ENCODE measurements at places on chromosomes 4 and X. TPM values are rescaled to one million over a fixed set of nuclear protein-coding genes. Genes with fewer than 3 reads are reported as not detected.

- DNase-seq = no peak
These were observed 106.3 kb upstream of the BOD1L1 start for GRCh38 chr4:13733817-13734216.

GRCh38 chr4:144732584-144733428 lies 86.8 kb downstream of the HHIP start:
- DNase-seq = no peak

DNA sequence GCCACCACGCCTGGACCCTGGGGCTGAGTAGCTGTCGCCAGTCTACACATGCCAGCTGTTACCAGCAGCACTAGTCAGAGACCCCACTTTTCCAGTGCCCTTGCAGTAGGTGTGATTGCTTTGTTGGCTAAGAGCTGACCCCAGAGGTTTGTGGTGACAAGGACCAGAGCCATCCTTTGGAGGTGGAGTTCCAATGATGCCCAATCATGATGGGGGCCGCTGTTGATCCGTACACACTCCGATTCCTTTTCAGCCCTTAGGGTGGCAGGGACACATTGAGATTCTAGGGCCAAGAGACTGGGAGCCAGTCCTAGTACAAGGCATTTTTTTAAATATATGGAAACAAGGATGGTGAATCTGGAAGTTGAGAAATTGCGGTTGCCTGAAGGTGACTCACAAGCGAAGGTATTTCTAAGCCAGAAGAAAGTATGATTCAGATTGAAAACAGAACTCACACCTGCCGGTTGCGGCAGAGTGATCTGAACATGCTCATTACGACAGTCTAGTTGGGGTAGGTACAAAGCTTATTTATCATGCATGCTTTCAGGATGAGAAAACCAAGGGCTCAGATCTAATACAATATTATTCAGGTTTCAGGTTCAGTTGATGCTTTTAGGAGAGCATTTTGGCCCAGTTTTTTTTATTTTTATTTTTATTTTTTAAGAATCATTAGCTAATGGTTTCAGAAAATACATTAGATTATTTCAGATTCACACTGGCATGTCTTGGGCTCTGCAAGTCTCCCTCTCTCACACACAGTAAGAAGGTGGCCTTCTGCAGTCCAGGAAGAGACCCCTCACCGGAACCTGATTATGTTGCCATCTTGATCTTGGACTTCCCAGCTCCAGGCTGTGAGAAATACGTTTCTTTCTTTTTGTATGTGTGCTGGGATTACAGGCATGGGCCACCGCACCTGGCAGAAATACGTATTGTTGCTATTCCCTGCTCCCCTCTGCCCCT lies 43.4 kb downstream of the SHROOM2 start:
- DNase-seq = no peak

GRCh38 chrX:48736303-48736702 lies 25.2 kb upstream of the GLOD5 start:
- no peak for DNase-seq

GRCh38 chr4:114302472-114302871 lies 296.1 kb upstream of the UGT8 start:
- no peak for DNase-seq

GRCh38 chr4:6123976-6124375 lies 76.4 kb downstream of the JAKMIP1 start:
- DNase-seq = no peak

DNA sequence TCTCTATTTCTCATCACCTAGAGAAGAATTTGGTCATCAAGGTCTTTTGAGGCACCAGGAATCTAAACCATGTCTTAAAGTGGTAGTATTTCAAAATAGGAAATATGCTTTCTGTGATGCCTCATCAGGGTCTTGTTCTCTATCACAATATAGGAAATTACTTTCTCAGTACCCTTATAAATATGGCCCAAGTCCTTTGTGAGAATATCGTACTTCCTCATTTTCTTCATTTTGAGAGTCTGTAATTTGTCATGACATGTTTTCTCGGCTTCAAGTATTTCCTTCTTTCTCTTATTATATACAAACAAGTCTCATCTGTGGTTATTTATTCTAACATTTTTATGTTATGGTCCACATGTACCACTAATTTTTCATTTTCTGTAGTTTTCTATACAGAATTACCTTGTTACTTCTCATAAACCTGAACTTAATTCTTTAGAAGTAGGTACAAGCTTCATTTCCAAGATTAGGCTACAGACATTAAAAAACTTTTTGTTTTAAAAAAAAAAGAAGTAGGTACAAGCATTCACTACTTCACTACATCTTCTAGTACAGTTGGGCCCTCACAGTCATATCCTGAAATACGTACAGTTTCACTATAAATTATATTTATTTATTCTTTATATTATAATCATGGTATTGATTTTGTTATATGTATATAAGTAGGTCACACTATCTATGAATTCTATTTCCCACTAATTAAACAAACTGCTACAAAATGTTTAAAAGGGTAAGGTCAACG lies 54.4 kb downstream of the KLHL13 start:
- no peak for DNase-seq

DNA sequence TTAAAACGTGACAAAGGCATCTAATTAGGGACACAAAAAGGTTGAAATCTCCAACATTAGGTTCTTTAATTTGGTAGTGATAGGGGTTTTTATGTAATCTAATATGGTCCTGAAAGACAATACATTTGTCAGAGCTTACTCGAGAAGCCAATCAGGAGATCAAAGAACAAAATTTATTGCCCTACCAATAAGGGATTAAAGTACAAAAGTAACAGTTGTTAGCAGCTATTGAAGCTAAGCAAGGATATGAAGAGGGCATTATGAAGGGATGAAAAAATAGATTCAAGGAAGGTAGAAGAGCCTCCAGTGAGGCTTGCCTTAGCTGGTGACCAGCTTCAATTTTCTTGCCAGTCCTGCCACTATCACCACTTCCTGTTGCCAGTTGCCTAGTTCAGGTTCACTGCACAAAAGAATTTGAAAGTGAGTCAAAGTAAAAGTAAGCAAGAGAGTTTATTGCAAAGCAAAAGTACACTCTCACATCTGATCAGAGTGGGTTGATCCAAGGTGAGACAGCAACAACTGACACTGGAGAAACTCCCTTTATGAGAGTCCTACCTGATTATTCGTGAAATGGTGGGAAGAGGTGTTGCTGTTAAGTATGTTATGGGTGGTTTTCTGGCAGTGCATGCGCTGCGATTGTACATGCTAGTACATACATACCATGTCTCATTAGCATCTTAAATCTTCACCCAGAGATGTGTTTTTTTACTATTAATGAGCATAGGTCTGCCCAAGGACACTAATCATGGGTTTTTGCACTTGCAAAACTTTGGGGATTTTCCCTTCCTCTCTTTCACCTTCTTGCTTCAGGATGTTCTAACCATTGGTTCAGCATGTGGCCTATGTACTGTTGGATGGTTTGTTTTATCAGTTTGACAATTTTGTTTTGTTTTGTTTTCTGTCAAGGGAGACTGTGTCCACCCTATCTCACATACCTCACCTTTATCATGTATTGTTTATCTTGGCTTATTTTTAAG lies 263.2 kb upstream of the ITM2A start:
- DNase-seq = no peak

DNA sequence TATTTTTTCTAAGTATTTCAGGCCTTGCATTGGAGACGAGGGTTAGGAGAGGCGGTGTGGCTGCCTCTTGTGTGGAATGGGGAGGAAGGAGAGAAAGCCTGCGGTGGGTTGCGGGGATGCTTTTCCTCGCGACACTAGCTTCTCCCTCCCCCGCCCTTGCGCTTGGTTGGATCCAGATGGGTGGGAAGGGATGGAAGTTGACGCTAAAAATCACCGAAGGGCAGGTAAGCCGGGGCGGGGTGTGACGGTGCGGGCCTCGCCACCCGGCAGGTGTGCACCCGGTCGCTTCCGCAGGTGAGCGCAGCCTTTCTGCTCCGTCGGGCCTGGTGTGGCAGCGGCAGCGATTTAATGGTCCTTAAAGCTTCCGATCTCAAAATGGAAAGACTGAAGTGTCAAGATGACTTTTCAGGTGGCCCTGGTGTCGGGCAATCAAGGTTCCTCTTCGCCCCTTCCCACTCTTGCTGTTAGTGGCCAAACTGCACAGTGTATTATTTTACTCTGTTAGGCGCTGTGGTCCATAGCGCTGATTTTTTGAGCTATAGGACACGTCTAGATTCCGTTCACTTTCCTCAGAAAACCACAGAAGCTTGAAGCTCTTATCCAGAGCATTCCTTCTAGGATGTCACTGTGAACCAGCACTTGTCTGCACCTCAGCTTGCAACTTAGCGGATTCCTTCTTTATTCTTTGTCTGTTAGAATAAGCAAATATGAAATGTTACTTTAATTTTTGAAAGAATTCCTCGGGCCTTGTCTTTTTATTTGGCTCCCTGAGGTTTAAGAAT lies 765 bp downstream of the ENOPH1 start:
- peak; percentile 53 for DNase-seq

- no peak for DNase-seq
These were observed 12.3 kb upstream of the TIGD2 start for GRCh38 chr4:89099034-89099433.

- no peak for DNase-seq
These were observed 22.0 kb downstream of the NBDY start for GRCh38 chrX:56751071-56751470.

GRCh38 chrX:133523081-133523487 lies 107.8 kb upstream of the GPC4 start:
- no peak for DNase-seq

DNA sequence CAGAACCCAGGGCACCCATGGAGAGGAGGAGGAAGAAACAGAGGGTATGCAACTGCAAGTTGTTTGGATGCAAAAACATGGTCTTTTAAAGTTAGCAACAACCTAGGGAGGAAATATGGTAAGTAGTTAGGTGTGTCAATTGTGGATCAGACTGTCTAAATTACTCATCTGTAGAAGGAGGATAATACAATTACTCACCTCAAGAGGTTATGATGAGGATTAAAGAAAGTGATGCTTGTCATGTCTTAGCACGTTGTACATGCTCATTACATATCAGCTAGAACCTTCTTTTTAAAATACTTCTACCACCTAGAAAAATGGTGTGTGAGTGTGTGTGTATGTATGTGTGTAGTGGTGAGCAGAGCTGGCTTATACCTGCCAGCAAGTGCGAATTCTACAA lies 2.3 kb upstream of the C1QTNF7 start:
- DNase-seq = no peak

- no peak for DNase-seq
These were observed 47.2 kb downstream of the UGT2B11 start for GRCh38 chr4:69167300-69167699.

- no peak for DNase-seq
These were observed 53.8 kb upstream of the ATXN3L start for GRCh38 chrX:13373431-13374187.

CT45A8 gene
- not detected for total RNA-seq

NPY5R gene
- not detected for total RNA-seq

DCX gene
- not detected for total RNA-seq

F11 gene
- not detected for total RNA-seq

F8A1 gene
- total RNA-seq = 50.5 TPM
